ENCODE measurements at places on chromosomes 11 and 22.

DNA sequence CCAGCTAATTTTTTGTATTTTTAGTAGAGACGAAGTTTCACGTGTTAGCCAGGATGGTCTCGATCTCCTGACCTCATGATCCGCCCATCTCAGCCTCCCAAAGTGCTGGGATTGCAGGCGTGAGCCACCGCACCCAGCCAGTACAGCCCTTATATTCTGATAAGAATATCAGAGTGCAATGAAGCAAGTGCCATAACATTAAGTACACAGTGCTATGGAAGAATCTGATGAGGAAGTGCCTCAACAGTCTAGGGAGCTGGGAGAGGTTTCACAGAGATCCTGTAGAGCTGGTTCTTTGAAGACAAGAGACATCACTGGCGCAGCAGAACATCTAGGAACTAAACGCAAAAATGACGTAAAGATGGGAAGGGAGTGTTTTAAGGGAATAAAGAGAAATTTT lies 2.1 kb downstream of the RTCB start:
- no peak for DNase-seq

GRCh38 chr11:82303671-82304070 lies 430.0 kb downstream of the FAM181B start:
- DNase-seq, result peak; percentile 49

GRCh38 chr22:29201782-29202181 lies 3.9 kb upstream of the EMID1 start:
- no peak for DNase-seq

DNA sequence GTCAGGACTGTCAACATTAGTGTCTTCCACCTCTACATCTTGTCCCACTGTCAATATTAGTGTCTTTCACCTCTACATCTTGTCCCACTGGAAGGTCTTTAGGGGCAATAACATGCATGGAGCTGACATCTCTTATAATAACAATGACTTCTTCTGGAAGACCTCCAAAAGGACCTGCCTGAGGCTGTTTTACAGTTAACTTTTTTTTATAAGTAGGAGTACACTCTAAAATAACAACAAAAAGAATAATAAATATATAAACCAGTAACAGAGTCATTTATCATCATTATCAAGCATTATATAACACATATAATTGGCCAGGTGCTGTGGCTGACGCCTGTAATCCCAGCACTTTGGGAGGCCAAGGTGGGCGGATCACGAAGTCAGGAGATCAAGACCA lies 57.5 kb downstream of the PAK1 start:
- DNase-seq, result no peak

GRCh38 chr22:22244316-22245250 lies at the start of gene VPREB1:
TSS of gene VPREB1 (plus strand) at chr22:22244786. CDS start at chr22:22244814, 28 bp downstream.
- no peak for DNase-seq

- no peak for DNase-seq
Observed at GRCh38 chr22:39724390-39724789, 153.8 kb downstream of the CACNA1I start.

DNA sequence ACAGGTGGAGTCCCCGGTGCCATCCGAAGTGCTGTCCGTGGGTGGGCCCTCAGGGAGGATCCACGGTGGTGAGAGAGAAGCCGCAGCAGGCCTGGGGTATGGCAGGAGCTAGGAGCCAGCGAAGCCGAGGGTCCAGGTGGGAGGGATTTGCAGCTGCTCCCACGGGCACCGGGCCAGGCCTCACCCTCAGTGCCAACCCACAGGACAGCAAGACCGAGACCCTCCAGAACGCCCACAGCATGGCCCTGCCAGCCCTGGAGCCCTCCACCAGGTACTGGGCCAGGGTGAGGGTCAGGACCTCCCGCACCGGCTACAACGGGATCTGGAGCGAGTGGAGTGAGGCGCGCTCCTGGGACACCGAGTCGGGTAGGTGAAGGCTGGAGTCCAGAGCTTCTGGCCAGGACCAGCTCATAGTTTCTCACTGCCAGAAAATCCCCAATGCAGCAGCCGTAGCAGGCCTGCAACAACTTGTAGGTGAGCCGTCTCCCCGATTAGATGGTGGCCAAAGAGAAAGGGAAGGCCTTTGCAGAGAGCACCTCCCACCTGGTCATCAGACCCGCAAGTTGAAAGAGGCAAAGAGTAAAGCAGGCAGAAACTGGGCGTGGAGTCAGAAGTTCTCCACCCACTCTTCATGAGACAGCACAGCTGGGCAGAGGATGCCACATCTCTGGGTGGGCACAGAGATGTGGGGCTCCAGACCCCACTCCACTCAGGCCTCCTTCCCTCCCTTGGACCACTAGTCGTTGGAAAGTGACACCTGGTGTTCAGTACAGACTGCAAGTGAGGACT lies 20.4 kb downstream of the CSF2RB start:
- no peak for DNase-seq

Measured in NCI-H524 treated with DMSO at 0.1 percent for 48 hours (cell line).